Dermis microvascular lymphatic vessel endothelial cell (primary cell): ENCODE measurements at places on chromosomes 1 and 21. TPM values are rescaled to one million over a fixed set of nuclear protein-coding genes. Genes with fewer than 3 reads are reported as not detected.
A peak's percentile ranks its signal among the peaks of the same experiment; 100 is the strongest.

The COL9A2 gene
- 0.39 and 0.51 TPM in 2 replicates for total RNA-seq

The FCER1G gene
- total RNA-seq = 0.13 and 0.26 TPM in 2 replicates

DNA sequence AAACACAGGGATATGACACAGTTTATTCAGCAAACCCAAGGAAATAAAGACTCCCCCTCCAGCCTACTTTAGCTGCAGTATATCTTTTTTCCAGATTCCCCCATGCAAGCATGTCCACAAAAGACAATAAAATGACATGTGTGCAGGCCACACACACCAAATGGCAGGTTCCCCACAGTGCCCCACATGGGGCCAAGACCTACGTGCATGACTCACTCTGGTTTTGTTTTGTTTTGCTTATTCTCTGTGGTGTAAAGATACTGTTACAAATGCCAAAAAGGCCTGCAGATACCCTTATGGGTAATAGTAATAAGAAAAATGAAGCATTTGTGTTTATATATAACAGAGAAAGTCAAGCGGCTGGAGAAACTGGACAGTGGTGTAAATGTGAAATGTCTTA, 71.6 kb downstream of the RD3 start:
- DNase-seq = peak; percentile 2

The GBP2 gene
- total RNA-seq = 13.7 and 56.0 TPM in 2 replicates

- DNase-seq = no peak
Observed at GRCh38 chr1:234965111-234965510, 163.5 kb downstream of the TOMM20 start.

DNA sequence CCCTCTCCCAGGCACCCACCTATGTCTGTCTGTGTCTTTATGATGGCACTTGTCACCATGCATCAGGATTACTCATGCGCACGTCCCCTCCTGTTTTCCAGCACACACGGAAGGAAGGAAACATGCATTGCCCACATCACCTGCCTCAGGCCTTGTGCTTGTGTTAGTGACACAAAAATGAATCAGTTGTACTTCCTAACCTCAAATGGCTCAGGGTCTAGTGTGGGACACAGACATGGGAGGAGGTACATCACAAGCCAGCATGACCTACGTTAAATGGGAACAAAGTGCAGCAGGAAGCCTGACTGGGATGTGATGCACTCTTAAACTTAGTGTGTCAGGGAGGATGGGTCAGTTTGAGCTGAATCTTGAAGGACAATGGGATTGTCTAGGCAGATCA, 126.7 kb downstream of the TRABD2B start:
- DNase-seq = no peak

The SLC25A34 gene
- total RNA-seq = 0.13 and 0.26 TPM in 2 replicates

DNA sequence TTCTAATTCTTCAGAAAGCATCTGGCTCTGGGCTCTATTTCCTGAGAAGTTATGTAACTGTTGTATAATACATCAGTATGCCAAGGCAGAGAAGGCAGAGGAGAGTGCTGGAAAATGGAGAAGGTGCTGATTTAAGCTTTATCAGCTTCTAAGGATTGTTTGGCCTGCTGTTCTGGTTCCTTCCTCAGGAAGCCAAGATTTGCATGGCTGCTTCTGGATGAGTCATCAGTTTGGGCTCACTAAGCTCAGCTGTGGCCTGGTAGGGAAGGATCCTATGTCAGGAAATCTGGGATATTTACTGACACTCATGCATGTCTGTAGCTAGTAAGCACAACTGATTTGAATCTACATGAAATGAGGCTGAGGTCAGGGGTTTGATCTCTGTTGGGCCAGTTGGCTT, 73.2 kb upstream of the ADGRL4 start:
- DNase-seq = peak; percentile 98

The LIN28A gene
- total RNA-seq = not detected in 2 replicates

GRCh38 chr1:198492872-198493271, 47.6 kb downstream of the ATP6V1G3 start:
- no peak for DNase-seq

DNA sequence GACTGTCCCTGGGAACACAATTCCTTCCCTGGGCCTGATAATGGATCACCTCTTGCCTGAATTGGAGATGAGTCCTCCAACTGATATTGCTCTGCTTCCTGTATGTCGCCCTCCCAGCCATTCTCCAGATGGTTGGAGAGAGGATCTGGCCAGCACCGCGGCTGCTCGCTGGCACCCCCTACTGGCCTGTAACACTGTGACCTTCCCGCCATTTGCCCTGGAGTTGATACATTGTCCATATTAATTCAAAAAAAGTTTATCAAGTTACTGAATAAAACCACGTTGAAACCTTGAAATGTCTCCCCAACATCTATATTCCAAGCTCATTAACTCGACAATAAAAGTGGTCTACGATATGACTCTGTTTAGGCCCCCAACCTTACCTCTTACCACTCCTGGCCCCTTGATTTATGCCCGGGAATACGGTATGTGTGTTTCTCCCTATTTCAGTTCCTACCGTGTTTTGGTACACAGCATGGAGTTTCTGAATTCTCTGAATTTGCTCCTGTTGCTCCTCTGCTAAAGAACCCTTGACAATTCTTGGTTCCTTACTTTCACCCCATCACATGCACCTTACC, 241.8 kb upstream of the KIAA0040 start:
- DNase-seq = peak; percentile 3

DNA sequence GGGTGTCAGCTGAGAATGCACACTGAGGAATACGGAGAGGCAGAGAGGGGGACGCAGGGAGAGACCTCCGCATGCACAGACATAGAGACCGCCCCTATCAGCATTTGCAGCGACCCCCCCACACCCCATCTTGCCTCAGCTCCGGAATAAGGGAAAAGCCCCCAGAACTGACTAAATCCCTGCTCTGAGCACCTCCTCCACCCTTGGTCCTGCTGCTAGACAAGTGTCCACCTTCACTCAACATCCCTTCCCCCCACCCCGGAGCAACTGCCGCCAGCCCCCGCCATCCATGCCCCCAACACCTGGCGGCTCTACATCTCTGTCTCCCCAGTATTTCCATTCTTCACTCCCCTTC, 769 bp downstream of the SV2A start:
- DNase-seq = no peak

- no peak for DNase-seq
Observed at GRCh38 chr1:106459418-106459817, 597.1 kb upstream of the PRMT6 start.

- DNase-seq = no peak
Observed at GRCh38 chr1:245687152-245687635, 532.4 kb downstream of the KIF26B start.

- DNase-seq = no peak
Observed at GRCh38 chr21:14353726-14354125, 29.2 kb downstream of the HSPA13 start.

- peak; percentile 57 for DNase-seq
Observed at GRCh38 chr1:44417351-44418021, 12.4 kb downstream of the RNF220 start.
